ENCODE measurements at places on chromosomes 12 and 14. TPM values are rescaled to one million over a fixed set of nuclear protein-coding genes. Genes with fewer than 3 reads are reported as not detected.

GRCh38 chr14:105197211-105197641 is 16.1 kb upstream of the NUDT14 start:
- peak; percentile 26 for ATAC-seq

DNA sequence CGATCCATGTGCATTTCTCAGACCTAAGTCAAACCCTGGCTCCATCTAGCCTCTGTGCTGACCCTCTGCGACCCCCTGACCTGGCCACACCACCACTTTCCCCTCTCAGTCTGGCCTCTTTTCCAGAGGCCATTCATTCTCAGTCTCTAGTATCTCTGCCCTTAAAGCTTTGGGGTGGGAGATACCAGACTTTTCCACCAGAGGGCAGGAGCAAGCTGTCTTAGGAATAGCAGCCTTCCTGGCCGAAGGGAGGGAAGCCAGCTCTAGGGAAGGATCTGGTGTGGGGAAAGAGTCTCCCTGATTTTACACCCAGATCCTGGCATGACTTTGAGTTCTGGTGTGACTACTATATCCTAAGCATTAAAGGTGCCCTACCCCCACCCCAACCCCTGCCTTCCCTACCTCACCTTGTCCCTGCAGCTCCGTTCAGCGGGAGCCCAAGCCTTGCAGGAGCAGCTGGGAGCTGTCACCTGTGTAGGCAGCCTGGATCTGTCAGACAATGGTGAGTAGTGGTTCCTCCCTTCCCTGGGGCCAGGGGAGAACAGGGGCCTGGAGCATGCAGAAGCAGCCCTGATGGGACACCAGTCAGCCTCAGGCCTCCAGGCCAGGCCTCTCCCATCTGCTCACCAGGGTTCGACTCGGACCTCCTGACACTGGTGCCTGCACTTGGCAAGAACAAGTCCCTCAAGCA is 6.6 kb downstream of the CARMIL3 start:
- ATAC-seq, result peak; percentile 66

DNA sequence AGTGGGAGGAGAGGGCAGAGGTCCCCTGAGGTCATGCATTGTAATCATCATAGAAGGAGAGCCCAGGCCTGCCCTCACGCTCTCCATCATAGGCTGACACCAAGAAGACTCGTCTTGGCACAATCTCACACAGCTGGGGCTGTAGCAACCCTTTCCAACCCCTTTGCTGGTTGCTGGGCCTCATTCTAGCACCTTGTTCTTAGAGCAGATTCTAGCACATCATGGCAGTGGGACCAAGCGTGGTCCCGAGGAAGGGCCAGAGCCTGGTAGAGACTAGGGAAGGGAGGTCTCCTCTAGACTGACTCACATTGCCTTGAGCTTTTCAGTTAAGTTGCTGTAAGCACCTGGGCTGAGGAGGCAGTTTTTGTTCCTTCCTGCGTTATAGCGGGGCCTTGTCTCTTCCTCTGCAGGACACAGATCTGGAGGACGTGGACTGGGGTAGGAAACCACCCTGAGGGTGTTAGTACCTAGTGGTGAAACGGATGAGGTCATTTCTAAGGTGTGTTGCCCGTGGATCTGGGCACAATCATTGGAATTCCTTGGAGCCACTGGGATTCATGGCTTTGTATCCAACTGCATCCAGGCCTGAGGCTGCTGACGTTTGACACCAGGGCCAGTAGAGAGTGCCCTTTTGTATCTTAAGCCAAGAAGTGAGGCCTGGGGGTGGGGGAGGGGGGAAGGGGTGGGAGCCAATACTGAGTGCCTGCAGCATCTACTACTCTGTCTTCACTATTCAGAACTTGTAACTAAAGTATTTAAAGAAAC is 19.9 kb downstream of the RPS6KL1 start:
- no peak for ATAC-seq

GRCh38 chr14:35821564-35822411 is 4.3 kb upstream of the BRMS1L start:
- ATAC-seq, result no peak

The COX8C gene
- not detected for total RNA-seq

Data from esophagus mucosa (tissue), 1 donor.